ENCODE measurements at places on chromosomes 6 and 20.

DNA sequence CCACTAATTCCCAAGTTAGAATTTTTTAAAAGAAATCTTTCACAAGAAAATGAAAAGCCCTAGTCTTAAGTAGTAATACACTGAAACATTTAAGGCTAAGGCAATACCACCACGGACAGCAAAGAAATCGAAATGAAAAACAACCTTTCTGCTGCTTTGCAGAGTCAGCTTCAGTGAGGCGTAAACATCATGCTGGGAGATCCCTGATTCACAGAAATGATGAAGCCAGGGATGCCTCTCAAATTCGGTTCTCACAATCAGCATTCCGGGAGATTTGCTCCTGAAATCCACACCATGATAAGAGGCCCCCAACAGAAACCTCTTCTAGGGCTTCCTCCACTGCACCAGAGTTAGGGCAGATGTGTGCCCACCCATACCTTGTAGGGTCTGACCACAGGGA lies 18.6 kb downstream of the RRBP1 start:
- no peak for DNase-seq

DNA sequence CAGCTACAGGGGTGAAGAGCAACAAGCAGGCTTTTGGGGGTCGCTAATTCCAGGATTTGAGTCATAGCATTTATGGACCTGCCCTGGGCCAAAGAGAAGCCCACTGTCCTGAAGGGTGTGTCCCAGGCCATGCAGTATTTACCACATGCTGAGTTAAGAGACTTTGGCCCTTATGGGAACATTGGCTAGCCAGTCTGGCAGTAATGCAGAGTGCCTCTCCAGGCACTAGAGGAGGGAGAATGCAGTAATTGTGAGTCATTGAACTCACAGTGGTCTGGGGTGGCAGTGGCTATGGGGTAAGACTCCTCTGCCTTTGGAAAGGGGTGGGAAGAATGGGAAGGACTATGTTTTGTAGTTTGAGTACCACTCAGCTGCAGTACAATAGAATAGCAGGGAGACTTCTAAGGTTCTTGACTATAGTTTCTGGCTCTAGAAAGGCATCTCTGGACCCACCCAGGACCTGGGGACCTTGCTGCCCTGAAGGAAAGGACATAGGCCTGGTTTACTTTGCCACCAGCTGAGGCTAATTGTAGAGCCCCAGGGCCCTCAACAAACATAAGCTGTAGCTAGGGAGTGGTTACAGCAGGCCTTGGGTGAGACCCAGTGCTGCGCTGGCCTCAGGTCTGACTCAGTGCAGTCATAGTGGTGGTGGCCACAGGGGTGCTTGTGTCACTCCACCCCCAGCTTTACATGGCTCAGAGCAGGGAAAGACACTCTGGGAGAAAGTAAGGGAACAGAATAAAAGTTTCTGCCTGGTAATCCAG lies 520.9 kb downstream of the HTR1B start:
- no peak for DNase-seq

GRCh38 chr20:1539816-1540419 lies 17.6 kb downstream of the SIRPD start:
- DNase-seq = no peak

- no peak for DNase-seq
Observed at GRCh38 chr20:40587038-40587437, 102.0 kb downstream of the MAFB start.

DNA sequence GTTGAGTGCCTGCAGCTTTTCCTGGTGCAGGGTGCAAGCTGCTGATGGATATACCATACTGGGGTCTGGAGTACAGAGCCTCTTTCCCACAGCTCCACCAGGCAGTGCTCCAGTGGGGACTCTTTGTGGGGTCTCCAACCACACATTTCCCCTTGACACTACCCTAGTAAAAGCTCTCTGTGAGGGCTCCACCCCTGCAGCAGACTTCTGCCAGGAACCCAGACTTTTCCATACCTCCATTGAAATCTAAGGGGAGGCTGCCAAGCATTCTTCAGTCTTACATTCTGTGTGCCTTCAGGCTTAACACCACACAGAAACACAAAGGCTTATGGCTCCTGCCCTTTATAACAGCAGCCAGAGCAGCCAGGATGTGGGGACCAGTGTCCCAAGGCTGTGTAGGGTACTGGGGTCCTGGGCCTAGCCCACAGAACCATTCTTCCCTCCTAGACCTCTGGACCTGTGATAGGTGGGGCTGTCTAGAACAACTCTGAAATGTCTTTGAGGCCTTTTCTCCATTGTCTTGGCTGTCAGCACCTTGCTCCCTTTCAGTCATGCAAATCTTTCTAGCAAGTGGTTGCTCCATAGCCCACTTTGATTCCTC lies 65.7 kb downstream of the TBXT start:
- DNase-seq = no peak

DNA sequence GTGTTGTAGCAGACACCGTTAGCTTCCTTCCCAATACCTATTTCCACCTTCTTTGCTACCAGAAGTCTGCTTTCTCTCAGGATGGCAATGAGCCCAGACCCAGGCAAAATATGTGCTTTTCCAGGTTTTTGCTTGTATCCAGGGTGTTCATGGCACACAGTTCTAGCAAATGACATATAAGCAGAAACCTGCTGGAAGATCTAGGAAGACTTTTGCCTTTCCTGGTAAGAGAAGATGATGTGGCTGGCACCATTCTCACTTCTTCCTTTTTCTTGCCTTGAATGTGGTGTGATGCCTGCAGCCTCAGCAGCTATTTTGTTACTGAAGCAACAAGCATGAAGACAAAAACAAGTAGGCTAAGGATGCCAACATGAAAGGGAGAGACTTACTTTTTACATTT lies 19.2 kb upstream of the TBC1D22B start:
- DNase-seq = no peak

GRCh38 chr6:44708208-44708607 lies 320.7 kb downstream of the CDC5L start:
- DNase-seq = no peak

- no peak for DNase-seq
Observed at GRCh38 chr6:169246445-169246844, 7.2 kb downstream of the THBS2 start.

DNA sequence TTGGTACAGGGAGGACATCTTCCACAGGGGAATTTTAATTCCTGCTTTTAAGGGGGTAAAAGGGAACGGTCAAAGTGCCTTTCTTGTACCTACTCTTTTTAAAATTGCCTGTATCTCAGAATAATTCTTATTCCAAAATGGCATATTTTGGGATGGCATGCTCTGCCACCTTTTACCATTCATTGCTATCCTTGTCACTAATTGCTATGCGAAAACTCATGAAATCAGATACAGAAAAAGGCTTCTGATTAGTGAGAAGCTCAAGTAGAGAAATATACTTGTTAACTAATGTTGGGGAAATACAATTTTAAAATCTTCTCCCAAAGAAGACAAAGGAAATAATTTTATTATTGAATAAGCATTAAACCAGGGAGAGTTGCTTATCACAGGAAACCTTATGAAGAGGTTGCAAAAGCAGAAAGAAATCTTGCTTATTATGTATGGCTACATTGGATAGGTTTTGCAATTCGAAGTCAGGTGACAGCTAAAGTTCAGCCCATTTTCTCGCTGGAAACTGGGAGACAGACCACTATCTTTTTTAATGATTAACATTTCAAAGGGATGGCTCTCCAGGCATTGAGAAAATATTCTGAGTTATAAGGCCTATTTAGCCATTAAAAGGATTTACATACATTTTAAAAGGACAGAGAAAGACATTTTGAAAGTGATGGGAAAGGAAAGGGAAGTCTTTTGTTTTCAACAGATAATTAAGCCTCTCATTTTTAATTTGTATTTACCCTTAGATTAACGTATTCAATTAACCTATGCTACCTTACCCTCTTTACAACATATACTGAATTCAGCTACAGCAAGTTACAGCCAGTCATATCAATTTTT lies 110.3 kb upstream of the PRSS16 start:
- DNase-seq = no peak

Measured in occipital lobe (tissue), 3 donors.